Ammon's horn (tissue), 1 donor: ENCODE measurements at places on chromosomes 3 and 15.

- no peak for DNase-seq
Observed at GRCh38 chr15:84608707-84609284, 8.0 kb downstream of the ZSCAN2 start.

DNA sequence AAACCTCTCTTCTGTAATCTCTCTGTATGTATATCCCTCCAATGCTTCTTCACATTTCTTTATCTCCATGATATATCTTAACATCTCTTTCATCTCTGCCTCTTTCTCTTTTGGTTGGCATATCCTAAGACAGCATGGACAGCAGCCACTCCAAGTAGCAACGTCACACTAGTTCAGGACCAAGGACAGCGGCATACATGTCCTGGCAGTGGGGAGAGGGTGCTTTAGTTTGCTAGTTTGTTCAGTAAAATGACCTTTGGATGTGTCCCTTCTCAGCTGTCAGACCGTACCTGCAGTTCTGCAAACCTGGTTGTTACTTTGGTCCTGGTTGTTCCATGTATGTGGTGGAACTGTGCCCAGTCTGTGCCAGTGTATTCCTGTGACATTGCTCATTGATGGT is 225.6 kb upstream of the ROPN1 start:
- peak; percentile 43 for DNase-seq

DNA sequence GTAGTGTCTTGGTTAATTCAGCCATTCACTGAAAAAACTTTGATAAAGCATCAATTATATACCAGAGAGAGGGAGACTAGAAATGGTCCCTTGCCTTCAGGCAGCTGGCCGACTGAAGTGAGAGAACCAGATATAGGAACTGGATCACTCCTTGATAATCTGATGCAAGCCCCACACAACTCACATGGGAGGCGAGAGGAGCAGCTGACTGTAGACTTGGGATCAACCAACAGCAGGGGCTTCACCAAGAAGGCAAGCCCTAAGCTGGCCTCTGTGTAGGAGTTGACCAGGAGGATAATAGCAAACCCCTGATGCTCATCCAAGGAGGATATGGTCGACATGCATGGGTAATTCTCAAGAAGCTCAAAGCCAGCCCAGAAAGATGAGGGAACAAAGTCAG is 133.1 kb downstream of the SRGAP3 start:
- no peak for DNase-seq

DNA sequence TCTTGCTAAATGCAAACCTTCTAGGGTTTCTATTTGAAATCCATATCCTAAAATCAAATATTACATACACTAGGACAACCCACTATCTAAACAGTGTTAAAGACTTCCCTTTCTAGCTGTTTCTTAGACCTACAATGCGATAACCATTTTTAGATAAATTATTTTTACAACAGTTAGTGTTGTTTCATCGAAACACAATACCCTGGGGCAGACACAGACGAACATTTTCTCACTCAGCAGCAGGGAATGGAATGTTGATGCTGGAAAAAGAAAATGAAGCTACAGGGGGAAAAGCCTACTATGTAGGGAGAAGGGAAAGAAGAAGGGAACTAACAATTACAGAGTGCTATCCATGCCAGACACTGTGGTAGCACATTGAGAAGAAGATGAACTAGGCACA is 6.0 kb upstream of the HERC1 start:
- no peak for DNase-seq

- DNase-seq: no peak
Observed at GRCh38 chr3:189728915-189729314, 97.7 kb downstream of the TP63 start.

DNA sequence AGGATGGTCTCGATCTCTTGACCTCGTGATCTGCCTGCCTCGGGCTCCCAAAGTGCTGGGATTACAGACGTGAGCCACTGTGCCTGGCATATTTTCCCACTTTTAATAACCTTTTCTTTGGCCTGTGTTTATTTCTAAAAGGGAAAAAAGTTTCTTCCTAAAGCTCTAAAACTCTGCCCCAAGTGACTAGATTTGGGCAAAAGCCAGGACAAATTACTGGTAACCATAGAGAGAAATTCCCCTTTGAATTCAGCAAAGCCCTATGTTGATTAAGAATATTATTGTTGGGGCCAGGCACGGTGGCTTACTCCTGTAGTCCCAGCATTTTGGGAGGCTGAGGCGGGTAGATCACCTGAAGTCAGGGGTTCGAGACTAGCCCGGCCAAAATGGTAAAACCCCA is 11.5 kb upstream of the TRPM7 start:
- no peak for DNase-seq

DNA sequence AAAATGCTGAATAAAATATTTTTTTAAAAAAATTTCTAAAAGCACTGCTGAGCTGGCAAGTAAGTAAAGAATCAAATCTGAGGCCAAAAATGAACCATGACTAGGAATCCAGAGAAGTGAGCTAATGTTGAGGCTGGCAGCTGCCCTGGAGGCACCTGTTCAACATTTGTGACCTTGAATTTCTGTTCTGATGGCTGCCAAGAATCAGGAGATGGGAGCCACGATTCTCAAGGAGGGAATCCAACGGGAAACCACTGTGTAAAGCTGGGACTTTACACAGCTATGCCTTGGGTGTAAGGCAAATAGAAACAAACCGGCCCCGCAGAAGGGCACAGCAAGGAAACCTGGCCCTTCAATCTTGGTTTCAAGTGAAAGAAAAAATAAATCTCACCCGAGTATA is 22.7 kb downstream of the HEG1 start:
- DNase-seq: no peak

DNA sequence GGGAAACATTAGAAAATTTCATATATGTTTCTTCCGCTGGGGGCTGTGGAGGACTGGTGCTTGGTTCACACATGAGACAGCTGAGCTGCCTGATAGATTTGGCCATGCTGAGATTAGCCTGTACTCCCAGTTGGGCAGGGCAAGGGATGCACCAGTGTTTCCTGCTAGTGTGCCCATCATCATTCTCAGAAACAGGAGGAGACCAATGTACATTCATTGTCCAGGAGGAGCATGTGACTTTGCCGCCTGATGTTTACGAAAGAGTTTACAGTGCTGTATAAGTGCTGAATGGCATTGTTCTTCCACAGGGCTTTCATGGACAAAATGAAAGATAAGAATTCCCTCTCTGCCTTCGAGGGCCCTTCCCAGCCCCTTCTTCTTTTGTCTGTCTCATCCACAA is 311.1 kb upstream of the THBS1 start:
- DNase-seq: no peak

GRCh38 chr3:172592898-172593669 is 69.9 kb upstream of the TNFSF10 start:
- no peak for DNase-seq

GRCh38 chr3:9298236-9298635 is 48.8 kb upstream of the SRGAP3 start:
- no peak for DNase-seq

DNA sequence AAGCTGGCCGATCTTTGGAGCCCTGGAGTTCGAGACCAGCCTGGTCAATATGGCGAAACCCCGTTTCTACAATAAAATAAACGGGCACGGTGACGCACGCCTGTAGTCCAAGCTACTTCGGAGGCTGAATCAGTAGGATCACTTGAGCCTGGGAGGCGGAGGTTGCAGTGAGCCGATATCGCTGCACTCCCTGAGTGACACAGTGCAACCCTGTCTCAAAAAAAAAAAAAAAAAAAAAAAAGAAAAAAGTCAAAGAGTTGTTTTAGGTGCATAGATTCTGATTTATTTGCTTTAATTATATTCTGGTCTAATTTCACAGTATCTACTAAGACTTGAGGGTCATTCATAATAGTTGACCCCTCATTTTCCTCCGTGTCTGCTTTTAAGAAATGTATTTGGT is 1.7 kb downstream of the ARL13B start:
- no peak for DNase-seq

GRCh38 chr15:74200871-74201419 is 1.6 kb downstream of the STRA6 start:
- DNase-seq: no peak

GRCh38 chr3:156594219-156594683 is 39.3 kb upstream of the SSR3 start:
- no peak for DNase-seq

DNA sequence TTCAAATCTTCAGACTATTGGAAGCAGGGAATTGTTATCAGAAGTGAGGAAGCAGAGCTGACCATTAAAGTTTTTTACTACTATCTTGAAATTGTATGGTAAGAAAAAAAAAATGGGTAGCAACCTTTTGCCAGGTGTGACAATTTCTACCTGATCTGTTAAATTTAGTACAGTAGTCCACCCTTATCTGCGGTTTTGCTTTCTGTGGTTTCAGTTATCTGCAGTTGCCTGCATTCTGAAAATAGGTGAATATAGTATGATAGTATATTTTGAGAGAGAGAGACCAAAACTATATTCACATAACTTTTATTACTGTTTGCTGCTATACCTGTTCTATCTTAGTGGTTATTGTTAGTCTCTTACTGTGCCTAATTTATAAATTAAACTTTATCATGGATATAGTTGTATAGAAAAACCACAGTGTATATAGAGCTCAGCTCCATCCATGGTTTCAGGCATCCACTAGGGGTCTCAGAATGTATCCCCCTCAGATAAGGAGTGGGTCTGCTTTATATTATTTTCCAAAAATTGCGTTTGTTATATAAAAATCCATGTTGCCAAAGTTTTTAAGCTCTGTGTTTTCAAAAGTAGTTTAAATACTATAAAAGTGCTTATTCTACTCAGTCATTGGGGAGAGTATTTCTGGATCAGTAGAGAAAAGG is 69.9 kb downstream of the PTPRG start:
- no peak for DNase-seq

DNA sequence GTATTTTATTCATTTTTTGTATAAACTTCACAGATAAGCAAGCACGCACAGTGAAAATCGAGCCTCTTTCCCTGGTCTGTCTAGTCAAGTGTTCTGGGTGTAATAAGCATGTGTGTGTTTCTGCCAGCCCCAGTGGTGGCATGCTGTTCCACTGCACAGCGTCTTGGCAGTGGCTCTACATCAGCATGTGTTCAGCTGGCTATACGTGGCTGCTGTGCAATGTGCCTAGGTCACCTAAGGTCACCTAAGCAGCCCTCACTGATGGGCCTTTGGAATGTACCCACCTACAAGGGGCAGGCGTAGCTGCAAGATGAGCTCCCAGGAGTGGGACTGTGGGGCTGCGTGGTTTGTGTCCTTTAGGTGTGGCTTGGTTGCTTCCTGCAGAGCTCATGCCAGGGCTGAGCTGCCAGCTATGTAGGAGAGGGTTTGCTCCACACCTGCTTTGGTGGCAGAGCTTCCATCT is 4.9 kb downstream of the LIMD1 start:
- DNase-seq: peak; percentile 62

DNA sequence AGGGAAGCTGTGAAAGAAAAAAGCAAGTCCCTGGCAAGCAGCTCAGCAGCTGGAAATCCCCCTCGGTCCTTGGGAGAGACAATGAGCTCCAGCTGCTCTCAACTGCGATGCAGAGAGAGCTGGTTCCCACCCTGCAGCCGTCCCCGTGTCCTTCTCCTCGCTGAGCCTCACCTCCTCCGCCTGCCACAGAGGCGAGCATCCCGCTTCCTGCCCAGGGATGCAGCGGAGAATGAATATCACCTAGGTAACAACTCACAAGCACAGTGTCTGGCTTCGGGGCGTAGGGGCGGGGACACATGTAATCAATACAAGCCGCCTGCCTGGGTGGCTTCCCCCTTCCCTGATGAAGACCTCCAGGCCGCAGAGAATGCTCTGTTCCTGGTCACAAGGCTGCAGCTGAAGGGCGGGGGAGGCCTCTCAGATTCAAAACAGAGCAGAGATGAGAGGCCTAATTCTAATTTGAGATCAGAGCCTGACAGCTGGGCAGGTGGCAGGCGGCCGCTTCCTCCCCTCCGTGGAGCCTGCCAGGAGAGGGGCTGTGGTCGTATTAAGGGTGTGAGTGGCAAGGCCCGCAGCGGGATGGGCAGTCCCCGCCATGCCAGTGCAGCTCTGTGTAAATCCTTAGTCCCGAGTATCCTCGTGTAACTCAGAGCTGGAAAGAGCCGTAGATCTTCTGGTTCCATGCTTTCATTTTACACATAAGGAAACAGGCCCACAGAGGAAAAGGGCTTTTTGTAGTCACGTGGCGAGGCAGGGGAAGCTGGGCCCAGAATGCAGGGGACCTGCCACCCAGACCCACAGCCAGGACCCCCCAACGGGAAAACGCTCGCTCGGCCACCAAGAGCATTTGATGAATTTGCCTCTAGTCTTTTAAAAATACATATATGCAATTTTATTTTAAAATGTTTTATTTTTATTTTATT is 24.3 kb downstream of the ZDHHC19 start:
- peak; percentile 63 for DNase-seq

- no peak for DNase-seq
Observed at GRCh38 chr15:68441045-68441743, 9.2 kb upstream of the ITGA11 start.

DNA sequence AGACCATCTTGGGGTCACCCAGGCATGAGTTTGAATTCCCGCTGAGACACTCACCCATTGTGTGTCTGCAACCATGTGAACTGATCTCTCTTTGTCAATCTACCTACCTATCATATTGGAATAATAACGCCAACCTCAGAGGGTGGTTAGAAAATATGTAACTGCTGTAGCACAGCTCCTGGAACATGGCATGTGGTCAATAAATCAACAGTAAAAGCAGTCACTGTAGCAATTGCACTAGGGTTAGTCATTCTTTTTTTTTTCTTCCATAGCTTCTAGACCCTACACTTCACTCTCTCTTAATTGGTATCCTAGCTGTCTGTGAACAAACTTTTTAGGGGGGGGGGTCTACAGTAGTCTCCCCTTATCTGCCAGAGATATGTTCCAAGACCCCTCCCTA is 64.2 kb upstream of the SLCO2A1 start:
- DNase-seq: no peak

GRCh38 chr3:158774965-158775364 is 26.9 kb upstream of the MFSD1 start:
- DNase-seq: no peak

- DNase-seq: no peak
Observed at GRCh38 chr3:176919836-176920765, 277.2 kb downstream of the TBL1XR1 start.

- no peak for DNase-seq
Observed at GRCh38 chr3:172446198-172446597, 2.1 kb downstream of the GHSR start.

GRCh38 chr15:75671730-75672602 is 24.3 kb downstream of the SNX33 start:
- no peak for DNase-seq

DNA sequence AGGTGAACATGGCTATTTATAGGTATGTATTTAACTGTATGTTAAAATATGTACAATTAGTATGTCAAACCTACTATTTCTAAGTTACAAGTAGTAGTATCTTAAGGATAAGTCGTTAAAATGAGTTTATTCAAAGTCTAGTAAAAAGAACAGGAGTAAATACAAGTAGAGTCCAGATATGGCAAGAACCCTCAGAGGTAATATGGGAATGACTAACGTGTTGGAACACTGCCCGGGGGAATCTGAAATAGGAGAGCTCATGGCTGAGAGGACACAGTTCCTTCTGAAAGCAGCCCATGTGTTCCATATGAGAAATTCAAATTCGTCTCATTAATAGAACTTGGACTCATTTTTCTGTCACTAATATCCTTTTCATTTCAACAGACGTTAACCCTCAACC is 158.8 kb downstream of the CLSTN2 start:
- DNase-seq: no peak

- DNase-seq: no peak
Observed at GRCh38 chr3:119211193-119211592, 29.5 kb downstream of the B4GALT4 start.
